ENCODE measurements at places on chromosomes 12 and 14.

DNA sequence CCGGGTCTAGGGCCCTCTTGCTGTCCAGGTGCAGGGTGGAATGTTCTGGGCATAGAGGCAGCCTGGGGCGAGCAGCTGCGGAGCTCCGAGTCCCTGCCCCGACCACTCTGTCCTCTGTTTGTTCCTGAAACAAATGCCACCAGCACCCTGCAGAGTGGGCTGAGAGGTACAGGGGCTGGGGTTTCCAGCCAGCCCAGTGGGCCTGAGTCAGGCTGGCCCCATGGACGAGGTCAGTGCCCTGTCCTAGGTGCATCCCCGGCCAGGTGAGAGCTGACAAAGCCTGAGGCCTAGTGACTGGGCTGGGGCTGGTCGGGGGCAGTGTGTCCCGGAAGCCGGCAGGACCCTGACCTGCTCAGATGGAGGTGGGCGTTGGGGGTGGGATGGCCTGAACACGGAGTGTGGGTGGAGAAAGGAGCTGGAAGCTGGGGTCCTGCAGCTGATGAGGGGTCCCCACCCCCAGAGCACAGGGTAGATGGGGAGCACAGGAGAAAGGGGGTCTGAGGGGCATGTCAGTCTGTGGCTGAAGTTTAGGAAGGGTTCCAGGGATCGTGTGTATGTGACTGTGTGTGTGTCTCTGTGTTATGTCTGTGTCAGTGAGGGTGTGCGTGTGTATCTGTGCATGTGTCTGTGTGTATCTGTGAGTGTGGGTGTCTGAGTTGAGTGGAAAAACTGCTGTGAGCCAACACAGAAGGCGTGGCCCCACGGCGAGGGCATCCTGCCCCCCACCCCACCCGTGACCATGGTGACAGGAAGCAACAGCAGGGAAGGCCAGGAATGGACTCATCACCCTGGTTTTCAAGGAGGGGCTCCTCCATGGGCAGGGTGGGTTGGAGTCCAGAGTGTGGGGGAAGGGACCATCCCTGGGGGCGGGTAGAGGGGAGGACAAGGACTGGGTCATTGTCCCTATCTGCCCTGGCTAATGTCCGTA is 2.4 kb upstream of the CRIP1 start:
- peak; percentile 73 for DNase-seq

DNA sequence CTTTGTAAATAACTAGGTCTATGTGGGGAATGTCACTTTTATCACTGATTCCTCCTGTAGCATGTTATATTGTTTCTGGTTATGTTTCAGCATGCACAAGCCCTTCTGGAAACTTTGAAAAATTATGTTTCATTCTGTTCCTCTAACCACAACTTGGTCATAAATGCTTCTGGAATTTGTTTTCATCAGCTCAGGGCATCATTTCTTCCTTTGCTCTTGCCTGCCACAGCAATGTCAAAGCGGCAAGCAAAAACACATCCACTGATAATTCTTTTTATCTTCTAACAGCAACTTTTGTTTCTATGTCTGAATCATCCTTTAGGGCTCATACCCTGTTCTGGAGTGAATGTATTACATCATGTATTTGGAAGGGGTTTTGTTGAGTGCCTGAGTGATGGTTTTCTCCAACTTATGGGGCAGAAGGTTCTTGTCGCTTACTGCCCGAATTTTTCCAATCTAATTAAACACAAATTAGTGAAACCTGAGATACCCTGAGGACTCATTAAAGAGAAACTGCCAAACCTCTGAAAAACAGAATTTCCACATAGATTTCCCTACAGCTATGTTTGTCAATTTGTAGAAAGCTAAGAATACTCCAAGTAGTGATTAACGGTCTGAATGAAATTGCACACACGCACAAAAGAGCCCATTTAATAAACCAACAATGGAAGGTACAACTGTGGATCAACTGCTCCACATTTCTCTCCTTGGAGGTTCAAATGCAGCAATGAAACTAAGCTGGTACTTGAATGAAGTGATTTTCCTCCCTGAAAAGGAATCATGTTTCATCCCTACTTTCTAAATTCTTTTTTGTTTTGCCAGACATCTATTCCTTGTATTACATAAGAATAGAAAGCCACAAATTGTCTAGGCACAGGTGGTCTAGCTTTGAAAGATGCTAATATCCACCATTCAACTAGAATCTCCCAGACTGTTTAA is 173.5 kb upstream of the KRR1 start:
- DNase-seq: no peak

DNA sequence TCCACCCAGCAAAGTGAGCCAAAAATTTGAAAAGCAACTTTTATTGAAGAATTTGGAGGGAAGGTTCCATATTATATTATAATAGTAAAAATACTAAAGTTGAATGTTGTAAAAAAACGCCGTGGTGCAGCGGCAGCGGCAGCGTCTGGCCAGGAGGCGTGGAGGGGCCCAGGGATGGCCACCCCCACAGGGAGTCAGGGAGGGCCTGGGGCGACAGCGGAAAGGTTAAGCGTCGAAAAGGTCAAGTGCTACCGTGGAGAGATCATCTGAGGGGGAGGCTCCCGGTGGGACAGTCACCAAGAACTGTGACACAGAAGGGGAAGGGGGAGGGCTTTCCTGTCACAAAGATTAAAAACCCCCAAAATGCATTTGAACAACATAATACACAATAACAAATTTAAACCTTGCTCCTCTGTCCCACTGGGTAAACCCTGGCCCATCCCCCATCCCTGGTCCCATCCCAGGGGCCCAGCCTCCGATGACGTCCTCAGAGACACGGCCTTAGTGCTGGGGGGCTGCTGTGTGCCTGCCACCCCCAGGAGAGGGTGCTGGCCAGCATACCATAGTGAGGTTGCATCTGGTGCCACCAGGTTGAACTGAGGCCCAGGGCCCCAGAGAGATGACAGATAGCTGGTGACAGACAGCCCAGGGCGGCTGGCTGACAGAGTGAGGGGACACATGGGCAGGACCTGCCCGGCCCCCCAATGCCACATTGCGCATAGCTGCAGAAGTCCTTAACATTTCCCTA is 16.6 kb downstream of the SIVA1 start:
- DNase-seq: no peak

DNA sequence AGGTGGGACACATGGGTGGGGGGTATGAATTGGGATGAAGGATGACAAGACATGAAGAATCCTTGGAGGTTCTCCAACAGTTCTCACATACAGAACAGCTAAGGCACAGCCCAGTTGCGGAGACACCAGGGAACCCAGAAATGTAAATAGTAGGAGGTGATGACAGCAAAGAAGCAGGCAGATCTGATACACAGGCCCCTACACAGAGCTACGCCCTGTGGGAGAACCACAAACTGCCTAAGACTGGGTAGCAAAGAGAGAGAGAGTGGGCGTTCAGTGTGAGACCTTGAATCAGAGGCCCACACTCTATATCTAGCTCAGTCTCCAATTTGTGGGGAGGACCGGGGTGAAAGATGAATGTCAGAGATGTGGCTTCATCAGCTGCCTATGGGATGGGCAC is 9.5 kb upstream of the NUMB start:
- no peak for DNase-seq

DNA sequence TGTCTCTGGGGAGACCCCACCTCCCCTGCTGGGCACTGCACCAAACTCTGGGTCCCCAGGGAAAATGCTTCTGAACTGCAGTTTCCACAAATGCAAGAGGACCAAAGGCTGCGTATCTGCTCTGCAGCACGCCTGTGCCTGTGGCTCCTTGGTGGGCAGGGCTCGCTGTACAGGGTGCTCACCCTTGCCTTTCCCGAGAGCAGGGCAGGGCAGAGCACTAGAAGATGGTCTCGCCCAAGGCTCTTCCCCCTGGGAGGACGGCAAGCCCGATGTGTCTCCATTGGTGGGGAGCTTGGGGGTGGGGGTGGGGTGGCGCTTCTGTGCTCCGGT is 175.3 kb upstream of the RTL1 start:
- DNase-seq: no peak

GRCh38 chr14:58066115-58066514 is 85.9 kb downstream of the ARMH4 start:
- no peak for DNase-seq

DNA sequence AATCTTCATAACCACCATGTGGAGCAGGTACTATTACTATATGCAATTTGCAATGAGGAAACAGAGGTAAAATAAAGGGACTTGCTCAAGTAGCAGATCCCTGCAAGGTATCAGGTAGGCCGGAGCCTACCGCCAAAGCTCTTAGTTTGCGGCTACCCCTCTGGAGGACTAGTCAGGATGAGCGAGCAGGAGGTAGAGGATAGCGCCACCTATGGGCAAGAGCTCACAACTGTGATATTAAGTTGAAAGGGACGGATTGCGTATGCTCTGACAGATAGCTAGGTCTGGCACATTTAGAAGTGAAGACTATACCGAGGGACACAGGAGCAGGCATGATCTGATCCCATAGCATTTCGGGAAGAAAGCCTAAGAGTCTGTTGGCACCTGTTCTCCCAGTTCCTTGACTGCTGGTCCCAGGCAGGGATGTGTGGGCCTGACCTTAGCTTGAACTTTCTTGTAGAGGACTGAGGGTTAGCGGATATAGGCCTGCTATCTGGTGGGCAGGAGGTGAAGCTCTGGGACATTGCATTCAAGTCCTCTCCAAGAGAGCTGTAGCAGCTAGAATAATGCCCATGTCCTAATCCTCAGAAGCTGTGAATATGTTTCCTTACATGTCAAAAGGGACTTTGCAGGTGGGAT is 48.0 kb downstream of the SLC17A8 start:
- DNase-seq: no peak

DNA sequence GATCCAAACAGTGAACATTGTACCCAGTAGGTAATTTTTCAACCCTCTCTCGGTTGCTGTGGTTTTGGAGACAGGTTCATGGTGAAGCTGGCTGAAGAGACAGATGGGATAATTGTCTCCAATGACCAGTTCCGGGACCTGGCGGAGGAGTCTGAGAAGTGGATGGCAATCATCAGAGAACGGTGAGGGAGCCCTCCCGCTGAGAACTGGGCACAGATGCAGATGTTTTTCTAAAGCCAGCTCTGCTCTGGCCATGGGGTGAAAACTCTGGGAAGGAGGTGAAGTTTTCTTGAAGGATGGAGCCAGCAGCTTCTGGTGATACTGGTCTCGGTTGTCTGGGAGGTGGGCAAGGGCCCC is 6.2 kb downstream of the KHNYN start:
- no peak for DNase-seq

DNA sequence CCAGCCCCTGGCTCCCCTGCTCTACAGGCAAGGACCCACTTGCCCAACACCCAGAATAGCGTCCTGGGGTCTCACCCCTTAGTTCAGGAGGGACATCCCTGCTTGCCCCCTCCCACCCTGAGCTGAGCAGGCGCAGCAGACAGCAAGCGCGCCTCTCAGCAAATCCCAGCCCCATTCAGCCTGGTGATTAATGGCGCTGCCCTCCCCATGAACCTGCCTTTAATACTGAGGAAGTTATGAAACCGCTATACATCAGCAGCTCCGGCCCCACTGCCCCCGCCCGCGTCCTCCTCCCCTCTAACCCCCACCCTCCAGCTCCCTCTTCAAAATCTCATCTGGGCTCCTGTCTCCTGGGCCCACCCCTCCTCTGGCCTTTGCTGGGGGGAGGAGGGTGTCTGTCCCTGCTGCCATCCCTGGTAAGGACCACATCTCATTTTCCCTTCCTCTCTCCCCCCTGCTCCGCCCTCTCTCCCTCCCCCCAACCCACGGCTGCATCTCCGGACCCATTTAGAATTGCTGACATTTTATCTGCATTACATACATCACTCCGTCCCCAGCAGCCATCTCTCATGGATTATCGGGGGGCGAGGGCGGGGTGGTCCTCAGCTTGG is 7.1 kb upstream of the SMUG1 start:
- DNase-seq: peak; percentile 87

DNA sequence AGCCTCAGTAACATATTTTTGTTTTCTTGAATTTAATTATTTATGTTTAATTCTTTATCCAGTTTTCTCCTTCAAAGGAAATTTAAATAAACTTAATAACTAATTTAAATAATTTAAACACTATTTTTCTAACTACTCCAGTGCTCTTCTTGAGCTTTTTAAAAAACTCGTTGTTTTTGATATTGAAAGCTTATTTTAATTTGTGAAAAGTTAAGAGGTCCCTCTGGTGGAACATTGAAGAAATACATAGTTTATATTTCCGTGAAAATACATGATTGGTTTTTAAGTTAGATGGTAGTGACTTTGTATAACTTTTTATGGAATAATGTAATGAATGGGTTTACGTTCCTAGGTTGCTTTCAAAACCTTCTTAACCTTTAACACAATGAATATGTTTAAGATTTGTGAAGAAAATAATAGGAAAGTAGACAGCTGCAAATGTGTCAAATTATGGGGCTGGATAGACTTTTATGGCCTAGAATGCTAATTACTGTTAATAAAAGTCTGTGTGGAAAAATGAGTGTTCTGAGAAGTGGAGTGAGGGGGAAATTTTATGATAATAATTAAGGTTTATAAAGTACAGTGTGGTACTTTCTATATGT is 45.9 kb upstream of the MSRB3 start:
- DNase-seq: no peak

DNA sequence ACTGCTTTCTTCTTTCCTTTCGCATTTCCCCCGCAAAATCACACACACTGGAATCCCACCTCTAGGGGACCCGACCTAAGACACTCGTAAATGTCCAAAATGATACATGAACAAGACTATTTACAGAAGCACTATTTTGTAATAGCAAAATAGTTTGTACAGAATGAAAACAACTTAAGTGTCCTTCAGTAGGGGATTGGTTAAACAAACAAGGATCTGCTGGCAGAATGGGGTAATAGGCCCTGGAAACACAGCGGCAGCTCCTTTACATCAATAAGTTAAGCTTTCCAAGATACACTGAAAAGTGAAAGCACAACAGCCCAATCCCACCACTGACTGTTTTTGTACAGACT is 48.8 kb downstream of the LTBP2 start:
- DNase-seq: no peak

DNA sequence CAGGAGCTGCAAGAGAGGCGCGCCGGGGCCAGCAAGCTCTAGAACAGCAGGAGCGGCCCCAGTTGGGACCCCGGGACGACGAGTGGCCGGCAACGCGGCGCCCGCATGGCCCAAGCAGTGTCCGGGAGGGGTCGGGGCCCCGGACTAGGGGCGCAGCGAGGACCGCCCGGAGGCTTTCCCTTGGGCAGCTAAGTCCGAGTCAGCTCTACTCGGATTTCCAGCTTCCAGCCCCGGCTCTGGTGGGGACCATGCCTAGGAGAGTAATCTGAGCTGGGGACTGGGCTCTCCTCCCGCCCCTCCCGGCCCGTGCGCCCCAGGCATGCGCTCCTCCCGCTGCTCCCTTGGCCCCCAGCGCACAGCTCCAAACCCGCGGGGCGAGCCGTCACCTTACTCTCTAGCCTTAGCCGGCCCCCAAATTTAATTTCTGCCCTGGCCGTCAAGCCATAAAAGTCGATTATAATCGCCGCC is 41.6 kb upstream of the CAPRIN2 start:
- DNase-seq: peak; percentile 77

- no peak for DNase-seq
Observed at GRCh38 chr14:69535230-69535848, 39.3 kb downstream of the CCDC177 start.

GRCh38 chr12:54882079-54882478 is 27.8 kb downstream of the MUCL1 start:
- no peak for DNase-seq
